DMS79 treated with DMSO at 0.1 percent for 48 hours (cell line): ENCODE measurements at places on chromosomes 11 and 22.

DNA sequence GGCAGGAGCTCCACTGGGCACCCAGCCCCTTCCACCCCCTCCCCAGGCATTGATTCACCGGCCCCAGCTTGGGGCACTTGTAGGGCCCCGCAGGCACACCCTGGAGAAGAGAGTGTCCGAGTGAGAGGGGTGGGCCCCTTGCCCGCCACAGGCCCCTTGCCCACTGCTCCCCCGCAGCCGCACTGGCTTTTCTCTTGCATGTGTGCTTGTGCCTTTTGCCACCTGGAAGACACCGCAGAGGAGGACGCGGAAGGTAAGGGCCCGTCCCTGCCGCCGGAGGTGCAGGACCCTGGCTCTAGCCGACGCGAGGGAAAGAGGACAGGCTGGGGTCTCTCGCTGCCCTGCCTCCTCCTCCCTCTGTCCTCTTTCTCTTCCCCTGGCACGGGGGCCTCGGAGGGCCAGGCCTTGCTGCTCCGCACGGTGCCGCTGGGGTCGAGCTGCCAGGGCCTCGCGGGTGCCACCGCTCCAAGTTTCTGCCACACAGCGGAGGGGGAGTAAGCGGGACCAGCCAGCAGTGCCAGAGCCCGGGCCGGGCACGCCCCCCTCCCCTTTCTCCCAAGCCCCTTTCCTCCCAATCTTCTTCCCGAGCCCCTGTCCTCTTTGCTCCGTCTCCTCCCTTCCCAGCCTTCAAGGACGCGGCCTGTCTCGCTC, 9.5 kb downstream of the TNNT3 start:
- no peak for DNase-seq

DNA sequence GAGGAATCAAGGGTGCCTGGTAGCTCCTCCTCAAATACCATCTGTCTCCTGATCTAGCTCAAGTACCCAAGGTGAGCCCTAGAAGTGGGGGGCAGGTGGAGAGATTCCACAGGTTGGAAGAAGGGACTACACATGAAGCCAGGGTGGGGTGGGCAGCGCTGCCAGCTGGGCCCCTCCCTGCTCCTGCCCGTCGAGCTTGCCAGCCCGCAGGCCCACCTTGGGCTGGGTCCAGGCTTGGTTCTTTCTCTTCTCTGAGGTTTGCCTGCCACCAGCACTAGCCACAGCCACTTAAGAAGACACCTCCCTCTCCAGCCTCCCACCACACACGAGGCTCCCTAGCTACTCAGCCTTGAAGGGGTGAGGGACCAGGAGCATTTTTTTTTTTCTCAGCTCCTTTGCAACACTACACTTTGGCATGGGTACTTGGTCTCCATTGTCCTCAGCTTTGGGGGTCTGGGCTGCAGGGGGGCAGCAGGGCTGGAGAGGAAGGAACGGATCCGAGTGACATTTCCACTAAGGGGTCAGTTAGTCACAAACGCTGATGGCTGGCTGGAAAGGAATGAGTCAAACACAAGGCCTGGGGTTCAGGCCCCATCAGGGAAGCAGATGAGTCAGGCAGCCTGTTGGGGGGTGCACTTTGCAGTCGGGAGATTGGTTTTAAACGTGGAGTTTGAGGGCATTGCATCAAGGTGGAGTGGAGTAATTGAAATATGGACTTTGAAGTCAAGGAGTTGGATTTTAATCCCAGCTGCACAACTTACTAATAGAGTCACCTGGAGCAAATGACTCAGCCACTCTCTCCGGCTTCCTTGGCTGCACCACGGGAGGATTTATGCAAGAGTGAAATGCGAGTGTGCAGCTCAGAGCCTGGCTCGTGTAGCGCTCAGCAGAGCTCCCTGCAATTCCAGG, 7.4 kb upstream of the NPTXR start:
- no peak for DNase-seq

GRCh38 chr11:104122836-104123235, 41.1 kb downstream of the PDGFD start:
- DNase-seq, result no peak

GRCh38 chr11:10640308-10640707, 53.2 kb downstream of the IRAG1 start:
- no peak for DNase-seq

GRCh38 chr11:73376803-73377629, 817 bp downstream of the RELT start:
- peak; percentile 29 for DNase-seq

GRCh38 chr11:1155274-1155693, 2.5 kb upstream of the MUC5AC start:
- no peak for DNase-seq
